Calu3 (cell line): ENCODE measurements at places on chromosomes 7 and 10. TPM values are rescaled to one million over a fixed set of nuclear protein-coding genes. Genes with fewer than 3 reads are reported as not detected.

CLDN3 gene
- 122 and 135 TPM in 2 replicates for total RNA-seq

ELOVL3 gene
- 0.27 and 0.35 TPM in 2 replicates for total RNA-seq

HOXA2 gene
- 1.9 and 3.2 TPM in 2 replicates for total RNA-seq

ERVW-1 gene
- not detected in 2 replicates for total RNA-seq

NRCAM gene
- total RNA-seq: 11.1 and 15.0 TPM in 2 replicates
